RKO (cell line): ENCODE measurements at places on chromosomes 2 and 18.

GRCh38 chr2:73341039-73341438, 44.6 kb upstream of the ALMS1 start:
- DNase-seq: no peak

- DNase-seq: no peak
These were observed 182.0 kb upstream of the TRIB2 start for GRCh38 chr2:12534646-12535263.

GRCh38 chr2:201932511-201932910, 101.1 kb upstream of the FZD7 start:
- DNase-seq: no peak

- no peak for DNase-seq
These were observed 30.0 kb downstream of the DTNA start for GRCh38 chr18:34740101-34740500.

DNA sequence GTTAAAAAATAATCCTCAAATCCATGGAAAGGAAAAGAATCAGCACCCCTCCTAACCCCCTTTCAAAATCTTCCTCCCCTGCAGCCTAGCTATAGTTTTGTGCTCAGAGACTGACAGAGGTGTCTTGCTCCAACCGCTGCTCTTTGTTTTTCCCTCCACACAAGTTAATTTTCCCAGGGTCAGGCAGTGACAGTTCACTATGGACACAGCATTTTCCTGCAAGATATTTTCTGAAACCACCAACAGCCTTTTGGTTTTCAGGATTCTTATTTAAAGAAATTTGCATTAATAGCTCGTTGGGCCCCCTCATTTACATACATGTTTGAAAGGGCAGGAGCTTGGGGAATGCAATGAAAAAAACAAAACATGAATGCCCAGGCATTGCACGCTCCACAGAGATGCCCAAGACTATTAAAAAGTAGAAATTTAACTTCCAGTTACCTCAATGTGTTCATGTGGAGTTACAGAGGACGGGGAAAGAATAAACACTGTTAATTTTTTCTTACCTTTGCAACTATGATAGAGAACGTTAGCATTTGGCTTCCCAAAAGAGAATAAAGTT, 71.4 kb upstream of the CXCR4 start:
- no peak for DNase-seq

DNA sequence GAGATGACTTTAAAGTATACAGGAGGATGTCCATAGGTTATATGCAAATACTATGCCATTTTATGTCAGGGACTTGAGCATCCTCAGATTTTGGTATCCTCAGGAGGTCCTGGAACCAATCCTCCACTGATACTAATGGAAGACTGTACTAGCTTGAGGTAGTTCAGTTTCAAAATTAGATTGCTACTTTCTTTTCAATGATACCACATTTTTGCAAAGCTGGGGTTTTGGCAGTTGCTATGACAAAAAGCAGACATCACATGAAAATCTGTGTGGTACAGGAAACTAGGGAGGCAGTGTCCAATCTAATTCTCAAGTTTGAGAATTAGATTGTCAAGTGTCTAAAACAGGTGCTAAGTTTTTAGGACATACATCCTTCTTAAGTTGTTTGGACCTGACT, 14.2 kb downstream of the EHBP1 start:
- no peak for DNase-seq

DNA sequence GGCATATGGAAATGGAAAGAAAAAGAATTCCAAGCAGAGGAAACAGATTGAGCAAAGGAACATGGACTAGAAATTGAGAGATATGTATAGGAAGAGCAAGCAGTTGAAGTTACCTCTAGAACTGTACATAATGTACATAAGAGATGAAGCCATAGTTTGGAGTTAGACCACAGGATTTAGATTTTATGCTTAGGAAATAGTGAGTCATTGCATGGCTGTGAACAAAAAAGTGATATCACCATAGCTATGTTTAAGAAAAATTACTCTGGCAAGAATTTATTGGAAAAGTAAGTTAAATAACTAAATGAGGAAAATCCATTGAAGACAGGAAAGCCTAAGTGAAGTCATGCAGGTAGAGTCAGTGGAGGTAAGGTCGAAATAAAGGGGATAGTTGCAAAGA, 99.4 kb upstream of the GALNT5 start:
- no peak for DNase-seq

DNA sequence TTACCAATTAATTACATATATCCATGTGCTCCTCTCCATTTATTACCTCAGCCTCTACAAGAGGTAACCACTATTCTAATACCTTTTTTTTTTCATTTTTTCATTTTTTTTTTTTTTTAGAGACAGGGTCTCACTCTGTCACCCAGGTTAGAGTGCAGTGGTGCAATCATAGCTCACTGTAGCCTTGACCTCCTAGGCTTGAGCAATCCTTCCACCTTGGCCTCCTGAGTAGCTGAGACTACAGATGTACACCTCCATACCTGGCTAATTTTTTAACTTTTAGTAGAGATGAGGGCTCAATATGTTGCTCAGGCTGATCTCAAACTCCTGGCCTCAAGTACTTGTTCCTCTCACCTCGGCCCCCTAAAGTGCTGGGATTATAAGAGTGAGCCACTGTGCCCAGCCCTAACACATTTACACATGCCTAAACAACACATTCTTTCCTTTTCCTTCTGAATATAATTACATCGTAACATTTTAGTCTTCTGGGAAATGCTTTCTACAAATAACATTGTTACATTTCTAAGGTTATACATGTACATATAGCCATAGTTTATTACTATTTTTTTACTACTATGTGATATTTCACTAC, 10.5 kb downstream of the PPIL3 start:
- no peak for DNase-seq

- peak; percentile 6 for DNase-seq
These were observed 49.3 kb downstream of the LYPD6B start for GRCh38 chr2:149087751-149088150.

GRCh38 chr2:7419186-7419585, 502.0 kb downstream of the RNF144A start:
- no peak for DNase-seq

DNA sequence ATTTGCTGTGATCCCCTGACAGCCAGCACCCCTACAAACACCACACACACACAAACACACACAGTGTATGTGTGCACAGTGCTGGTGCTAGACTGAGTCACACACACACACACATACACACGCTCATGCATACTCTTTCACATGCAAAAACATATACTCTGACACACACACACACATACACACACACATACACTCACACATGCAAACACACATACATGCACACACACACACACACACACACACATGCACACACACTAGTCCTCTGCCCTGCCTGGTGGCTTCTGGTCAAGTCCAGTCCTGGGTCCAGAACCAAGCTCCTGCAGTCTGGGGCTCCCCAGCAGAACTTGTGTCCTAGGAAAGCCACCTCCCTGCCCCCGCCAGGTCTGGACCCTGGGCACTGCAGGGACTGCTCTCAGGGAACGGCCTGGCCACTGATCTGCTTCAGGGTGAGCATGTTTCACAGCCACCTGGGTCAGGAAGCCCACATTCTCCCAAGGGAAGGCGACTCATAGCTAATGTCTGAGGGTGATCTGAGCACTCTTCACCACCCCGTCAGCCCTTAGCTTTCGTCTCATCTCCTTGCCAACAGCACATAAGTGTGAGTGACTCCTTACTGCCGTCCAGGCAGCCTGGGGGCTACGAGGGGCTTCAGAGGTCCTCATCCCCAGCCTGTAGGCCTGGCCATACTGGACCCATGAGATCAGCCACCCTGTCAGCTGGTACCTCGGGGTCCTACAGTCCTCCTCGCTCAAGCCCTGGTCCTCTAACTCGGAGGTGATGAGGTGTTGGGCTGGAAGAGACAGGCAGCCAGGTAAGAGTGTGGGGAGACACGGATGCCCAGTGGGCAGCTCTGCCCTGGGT, 88.1 kb downstream of the MCFD2 start:
- DNase-seq: no peak

DNA sequence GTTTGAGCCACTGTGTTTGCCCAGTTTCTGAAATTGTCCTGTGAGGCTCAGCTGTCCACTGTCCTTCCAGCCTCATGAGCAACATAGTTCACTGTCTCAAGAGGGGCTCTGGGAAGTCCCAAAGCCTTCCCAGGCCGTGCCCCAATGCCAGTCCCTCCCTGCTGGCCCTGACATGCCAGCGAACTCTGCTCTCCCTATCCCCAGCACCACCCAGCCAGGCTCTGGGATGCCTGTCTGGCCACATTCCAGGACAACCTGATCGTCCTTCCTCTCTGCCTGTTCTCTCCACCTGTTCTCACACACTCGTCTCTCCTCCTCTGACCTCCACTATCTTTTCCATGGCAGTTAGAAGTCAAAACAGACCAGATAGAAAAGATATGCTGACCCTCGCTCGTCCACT, 278.0 kb upstream of the ID2 start:
- DNase-seq: no peak

- DNase-seq: no peak
These were observed 251.7 kb upstream of the HNRNPA3 start for GRCh38 chr2:176960736-176961520.

DNA sequence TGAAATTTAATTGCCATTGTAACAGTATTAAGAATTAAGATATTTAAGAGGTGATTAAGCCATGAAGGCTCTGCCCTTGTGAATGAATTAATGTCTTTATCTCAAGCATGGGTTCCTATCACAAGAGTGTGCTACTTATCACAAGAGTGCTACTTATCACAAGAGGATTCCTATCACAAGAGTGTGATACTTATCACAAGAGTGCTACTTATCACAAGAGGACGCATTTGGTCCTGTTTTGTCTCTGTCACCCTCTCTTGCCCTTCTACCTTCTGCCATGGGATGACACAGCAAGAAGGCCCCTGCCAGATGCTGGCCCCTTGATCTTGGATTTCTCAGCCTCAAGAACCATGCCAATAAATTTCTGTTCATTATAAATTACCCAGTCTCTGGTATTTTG, 13.2 kb upstream of the COL5A2 start:
- DNase-seq: no peak

- DNase-seq: no peak
These were observed 496.2 kb upstream of the NRXN1 start for GRCh38 chr2:51528156-51528555.

- no peak for DNase-seq
These were observed 23.4 kb upstream of the RMP24 start for GRCh38 chr18:35949090-35949489.
